ENCODE measurements at places on chromosomes 4 and X. TPM values are rescaled to one million over a fixed set of nuclear protein-coding genes. Genes with fewer than 3 reads are reported as not detected.
A peak's percentile ranks its signal among the peaks of the same experiment; 100 is the strongest.

SLC49A3 gene
- polyA plus RNA-seq = 28.5 TPM

OCIAD2 gene
- 30.0 TPM for polyA plus RNA-seq

UGT2B17 gene
- polyA plus RNA-seq = not detected

GRCh38 chrX:95063554-95063953 lies 1389.5 kb downstream of the FAM133A start:
- no peak for DNase-seq

GRCh38 chr4:48899950-48900349 lies 6.6 kb downstream of the OCIAD2 start:
- no peak for DNase-seq

DNA sequence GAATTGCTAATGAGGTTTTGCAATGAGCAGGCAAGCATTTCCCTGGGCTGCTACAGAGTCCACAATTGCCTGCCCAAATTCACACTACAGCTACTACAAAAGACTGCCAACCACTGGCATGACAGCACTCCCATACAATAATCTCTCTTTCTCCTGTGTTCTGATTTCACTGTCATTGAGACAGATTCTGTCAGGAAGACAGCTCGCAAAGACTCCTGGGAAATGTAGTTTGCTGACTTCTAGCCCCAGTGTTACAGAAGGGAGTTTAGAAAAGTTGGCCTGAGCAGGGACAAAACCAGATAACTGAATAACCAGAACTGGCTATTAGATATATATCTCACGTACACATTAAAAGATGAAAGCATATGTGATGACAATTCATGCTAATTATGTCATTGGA lies 1231.3 kb upstream of the PRKX start:
- no peak for DNase-seq

- DNase-seq = no peak
Measured at GRCh38 chr4:173626277-173626676, 96.2 kb upstream of the HAND2 start.

DNA sequence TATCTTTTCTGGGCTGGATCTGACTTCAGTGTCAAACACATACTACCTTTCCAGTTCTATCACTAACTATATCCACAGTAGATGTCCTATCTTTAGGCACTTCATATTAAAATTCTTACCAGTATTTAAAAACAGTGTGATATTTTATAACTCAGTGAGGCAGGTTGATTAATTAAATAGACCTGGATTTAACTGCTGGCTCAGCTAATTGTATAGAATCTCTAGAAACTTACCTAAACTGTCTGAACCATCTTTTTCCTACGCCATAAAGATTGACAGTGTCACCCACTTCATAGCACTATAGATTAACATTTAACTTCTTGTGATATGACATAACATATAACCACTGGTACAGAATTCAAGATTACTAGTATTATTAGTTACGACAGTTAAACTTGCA lies 935.3 kb downstream of the FAT4 start:
- DNase-seq = no peak

DNA sequence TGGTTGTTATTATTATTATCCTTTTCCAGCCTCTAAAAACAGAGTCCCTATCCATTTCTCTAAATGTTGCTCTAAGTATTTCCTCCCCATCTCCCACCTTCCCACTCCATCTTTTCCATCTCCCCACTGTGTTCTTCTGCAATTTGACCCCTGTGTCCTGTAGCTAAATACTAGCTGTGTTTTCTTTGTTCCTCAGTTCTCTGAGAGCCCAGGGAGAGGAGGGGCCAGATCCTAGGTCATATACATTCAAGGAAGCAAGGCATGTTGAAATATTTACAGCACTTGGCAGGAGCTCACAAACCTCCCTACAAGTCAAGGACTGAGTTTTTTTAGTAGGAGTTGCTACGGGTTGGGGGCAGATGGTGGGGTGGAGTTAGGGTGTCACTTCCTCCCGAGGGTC lies 10.5 kb downstream of the SLC16A2 start:
- DNase-seq = no peak

GRCh38 chrX:110045421-110045820 lies 42.5 kb downstream of the TMEM164 start:
- peak; percentile 11 for DNase-seq

GRCh38 chr4:75834772-75835154 lies 67.5 kb downstream of the PPEF2 start:
- no peak for DNase-seq
